Adrenal gland (tissue), 19 donors: ENCODE measurements at places on chromosomes 2 and 18. TPM values are rescaled to one million over a fixed set of nuclear protein-coding genes. Genes with fewer than 3 reads are reported as not detected.
A peak's percentile ranks its signal among the peaks of the same experiment; 100 is the strongest.

DNA sequence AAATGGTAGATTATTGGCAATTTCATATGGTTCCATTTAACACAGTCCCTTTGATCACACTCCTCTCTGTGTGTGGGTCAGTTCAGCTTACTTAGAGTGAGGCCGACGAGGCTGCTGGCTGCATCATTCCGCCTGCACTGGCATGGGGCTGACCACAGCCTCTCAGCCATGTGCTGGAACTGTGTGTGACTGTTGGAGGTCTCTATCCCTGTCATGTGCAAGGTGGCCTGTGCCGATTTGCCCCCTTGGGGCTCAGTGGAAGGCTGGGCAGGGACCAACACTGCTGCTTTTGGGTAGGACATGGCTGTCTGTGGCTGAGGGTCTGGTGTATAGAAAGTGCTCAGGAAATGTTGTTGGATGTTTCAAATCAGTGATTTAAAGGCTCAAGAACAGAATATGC lies 454.0 kb upstream of the HS6ST1 start:
- no peak for DNase-seq

DNA sequence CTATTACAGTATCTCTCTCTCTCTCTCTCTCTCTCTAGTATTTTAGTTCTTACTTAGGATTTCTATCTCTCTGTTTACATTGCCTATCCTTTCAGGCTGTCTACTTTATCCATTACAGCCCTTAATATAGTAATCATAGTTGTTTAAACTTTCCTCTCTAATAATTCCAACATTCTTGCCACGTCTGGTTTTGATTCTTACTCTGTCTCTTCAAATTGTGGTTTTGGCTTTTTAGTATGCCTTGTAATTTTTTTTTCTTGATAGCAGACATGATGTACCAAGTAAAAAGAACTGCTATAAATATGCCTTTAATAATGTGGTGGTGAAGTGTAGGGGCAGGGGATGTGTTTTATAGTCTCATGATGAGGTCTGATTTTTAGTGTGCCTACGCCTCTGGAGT lies 1809.5 kb upstream of the CELF4 start:
- no peak for DNase-seq

- DNase-seq: no peak
Measured at GRCh38 chr18:5144629-5145028, 52.4 kb downstream of the AKAIN1 start.

DNA sequence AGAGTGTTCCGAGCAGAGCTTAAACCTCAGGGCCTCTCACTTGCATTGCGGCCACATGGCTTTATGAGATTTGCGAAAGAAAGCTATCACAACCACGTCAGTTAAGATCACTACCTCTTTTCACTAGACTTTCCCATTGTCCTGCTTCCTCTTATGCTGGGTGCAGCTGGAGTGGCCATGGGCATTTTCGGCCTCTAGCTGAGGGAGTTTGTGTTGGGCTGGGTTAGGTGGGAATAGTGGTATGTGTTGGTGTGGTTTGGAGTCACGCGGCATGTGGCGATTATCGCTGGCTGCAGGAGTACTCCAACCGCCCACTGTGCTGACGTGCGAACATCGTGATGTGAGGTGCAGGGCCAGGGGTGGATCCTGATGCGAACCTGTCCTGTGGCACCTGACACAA lies 27.1 kb downstream of the RALB start:
- no peak for DNase-seq

Gene RAB6C
- total RNA-seq: not detected

DNA sequence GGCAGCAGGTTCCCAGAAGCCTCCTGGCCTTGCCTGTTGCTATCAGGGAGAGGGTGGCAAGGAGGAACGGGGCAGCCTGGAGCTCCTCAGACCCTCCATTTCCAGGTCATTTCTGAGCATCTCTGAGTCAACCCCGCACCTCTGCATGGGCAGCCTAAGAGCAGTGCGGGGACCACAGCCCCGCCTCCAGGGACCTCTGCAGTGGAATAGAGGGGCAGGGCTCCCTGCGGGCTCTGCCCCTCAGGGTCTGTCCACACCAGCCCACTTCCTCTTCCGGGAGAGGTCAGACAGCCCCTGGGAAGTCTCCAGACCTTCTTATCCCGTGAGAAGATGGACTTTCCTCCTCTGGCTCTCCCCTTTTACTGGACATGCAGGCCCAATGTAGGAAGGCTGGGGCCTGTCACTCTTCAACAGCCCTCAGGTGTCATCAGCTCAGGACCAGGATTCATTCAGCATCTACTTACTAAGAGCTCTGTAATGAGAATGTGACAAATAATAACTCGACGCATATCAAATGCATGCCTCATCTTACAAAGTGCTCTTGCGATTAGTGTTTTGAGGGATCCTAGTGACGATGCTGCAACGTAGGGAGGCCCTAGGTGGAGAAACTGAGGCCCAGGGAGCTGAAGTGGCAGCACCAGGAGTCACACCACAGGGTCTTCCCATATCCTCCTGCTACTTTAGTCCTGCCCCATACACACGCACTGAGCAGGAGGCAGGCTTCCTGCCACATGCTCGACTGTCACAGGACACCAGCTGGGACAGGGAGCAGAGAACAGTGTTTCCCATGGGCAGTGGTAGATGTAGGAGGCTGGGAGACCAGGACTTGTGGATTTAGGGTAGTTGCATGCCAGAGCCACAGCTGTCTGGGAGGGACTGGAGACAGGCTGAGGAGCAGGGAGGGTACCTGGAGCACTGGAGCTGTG lies 28.0 kb downstream of the SH2D6 start:
- DNase-seq: no peak

DNA sequence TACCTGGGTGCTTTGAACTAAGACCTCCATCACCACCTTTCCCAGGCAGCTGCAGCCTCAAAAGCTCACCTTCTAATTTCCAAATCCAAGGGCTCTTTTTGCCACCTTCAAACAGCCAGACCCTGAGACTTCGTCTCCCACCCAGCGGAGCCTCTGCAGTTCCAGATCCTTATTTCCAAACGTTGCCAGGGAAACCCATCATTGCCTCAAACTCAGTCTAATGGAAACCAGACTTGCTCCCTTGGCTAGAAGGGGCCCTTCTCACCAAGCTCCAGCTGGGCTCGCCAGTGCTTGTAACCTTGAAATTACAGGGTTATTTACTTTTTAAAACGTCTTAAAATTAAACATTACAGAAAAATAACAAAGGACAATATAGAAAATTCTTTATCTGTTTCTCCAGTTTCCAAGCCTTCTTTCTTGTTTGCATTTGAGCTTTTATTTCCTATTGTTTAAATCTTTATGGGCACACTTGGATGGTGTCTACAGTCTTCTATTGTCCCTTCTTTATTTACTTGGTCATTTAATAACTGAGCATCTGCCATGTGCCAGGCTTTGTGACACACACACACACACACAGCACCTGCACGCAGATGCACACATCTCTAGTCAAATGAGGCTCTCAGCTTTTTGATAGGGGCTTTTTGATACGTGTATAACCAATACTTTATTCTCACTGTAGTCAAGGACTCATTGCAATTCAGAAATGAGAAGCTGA lies 36.1 kb downstream of the TRPM8 start:
- DNase-seq: no peak

DNA sequence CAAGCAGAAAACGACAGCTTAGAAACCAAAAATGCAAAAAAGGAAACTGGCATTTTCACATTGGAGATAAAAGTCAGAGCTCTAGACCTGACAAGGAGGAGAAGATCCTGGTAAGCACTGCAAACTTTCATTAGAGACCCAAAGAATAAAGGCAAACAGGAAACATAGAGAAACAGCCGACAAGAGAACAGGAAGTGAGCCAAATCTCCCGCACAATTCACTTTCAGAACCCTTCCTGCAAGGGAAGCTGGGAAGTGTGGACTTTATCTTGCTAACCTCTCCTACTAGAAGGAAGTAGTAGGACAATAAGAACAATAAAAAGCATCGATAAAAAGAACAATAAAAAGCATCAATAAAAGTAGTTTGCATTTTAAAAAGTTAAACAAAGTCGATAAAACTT lies 417.8 kb upstream of the SPHKAP start:
- DNase-seq: no peak

Gene MRPL44
- 36.9 TPM for total RNA-seq

DNA sequence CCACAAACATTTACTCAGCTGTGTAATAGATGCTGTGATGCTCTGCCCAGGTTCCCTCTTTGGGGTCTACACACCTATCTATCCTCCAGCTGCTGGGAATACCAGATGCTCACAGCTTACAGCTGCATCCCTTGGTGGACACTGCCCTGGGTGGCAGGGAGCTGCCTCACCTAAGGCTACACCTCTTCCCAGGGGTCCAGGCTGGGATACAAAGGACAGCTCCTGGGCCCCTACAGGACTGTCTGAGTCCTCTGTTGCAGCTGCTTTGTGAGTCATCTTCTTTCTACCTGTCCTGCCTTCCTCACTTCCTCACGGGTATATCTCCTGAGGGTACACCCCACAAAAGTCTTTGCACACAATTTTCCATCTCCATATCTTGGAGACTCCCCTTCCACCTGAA lies 27.6 kb downstream of the THNSL2 start:
- no peak for DNase-seq

DNA sequence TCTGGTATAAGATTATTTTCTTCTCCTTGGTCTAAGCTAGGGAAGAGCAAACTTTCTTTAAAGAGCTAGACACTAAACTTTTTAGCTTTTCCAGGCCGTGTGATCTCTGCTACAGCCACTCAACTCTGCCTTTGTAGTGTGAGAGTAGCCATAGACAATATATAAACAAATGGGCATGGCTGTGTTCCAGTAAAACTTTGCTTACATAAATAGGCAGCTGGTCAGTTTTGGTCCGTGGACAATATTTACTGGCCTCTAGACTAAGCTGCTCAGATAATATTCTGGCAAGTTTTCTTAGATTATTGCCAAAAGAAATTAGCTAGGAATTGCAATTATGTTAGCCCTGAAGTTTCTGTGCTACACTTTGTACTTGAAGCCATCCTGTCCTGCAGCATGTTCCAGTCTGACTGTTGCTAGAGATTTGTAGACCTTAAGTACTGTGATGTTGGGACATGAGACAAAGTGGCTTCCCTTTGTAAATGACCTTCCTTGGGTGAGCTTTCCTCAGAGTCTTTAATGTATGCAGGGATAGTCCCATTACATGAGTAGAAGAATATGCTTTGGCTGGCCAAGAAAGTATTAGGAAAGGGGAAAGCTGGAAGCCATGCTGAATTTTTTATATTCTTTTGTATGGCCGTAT lies 126.9 kb downstream of the SOX11 start:
- DNase-seq: no peak

Gene NDC80
- 0.61 TPM for total RNA-seq

- no peak for DNase-seq
Measured at GRCh38 chr2:214386720-214387119, 24.1 kb upstream of the VWC2L start.

Gene MROH2A
- not detected for total RNA-seq

Gene CCDC68
- total RNA-seq: 3.7 TPM

DNA sequence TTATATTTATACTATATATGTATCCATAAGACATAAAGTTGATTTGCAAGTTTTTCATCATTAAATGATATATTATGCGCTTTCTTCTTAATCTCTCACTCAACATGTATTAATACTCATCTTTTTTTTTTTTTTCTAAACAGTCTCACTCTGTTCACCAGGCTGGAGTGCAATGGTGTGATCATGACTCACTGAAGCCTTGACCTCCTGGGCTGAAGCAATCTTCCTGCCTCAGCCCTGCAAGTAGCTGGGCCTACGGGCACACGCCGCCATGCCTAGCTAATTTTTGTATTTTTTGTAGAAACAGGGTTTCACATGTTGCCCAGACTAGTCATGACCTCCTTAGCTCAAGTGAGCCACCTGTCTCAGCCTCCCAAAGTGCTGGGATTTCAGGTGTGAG lies 51.4 kb upstream of the MAP4K3 start:
- peak; percentile 68 for DNase-seq

Gene STPG4
- not detected for total RNA-seq

- no peak for DNase-seq
Measured at GRCh38 chr2:156339865-156340264, 7.3 kb upstream of the NR4A2 start.

- DNase-seq: peak; percentile 61
Measured at GRCh38 chr18:65298422-65298821, 452.4 kb upstream of the CDH7 start.

DNA sequence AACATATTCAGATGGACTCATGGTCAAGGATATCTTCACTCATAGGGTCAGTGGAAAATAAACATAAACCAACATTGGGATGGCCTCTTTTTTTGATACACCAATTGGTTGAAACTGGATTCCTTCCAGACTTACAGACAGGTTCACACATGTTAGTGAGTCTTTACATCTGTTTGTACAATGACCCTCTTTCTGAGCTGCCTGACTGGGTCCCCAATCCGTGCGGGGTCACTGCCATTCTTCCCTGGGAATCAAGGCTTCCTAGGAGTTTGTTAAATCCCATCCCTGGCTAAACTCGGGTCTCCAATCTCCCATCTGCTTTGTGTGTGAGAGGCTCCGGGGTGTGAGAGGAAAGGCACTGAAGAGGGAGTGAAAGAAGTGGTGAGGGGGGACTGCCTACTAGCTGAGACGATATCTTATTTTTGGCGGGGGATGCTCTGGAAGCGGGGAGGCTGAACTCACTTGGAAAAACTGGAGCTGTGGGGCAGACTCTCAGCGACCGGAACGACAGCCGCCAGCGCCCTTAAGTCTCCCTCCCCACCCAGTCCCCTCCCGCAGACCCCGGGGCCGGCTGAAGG lies 487 bp downstream of the STARD6 start:
- no peak for DNase-seq

Gene GPN1
- total RNA-seq: 24.4 TPM

Gene UGT1A6
- total RNA-seq: not detected

DNA sequence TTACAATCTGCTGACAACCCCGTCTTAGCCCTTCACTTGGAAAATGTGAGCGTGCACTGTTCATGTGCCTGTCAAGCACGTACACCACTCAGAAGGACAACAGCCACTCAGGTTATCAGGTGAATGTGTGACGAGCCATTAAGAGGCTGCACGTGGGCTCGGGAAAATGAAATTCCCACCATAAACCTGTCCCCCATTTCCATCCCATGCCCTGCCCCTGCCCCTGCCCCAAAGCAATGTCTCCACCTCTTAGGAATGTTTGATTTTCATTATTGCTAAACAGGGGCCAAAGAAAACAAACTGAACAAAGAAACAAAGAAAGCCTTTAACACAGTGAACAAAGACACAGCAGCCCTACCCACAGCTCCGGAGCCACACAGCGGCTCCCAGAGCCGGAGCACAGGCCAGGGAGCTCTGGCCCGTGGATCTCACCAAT lies 90.5 kb downstream of the TMEM18 start:
- DNase-seq: no peak

Gene OXER1
- total RNA-seq: 1.2 TPM

- peak; percentile 47 for DNase-seq
Measured at GRCh38 chr2:231186325-231186724, 12.1 kb upstream of the ARMC9 start.

Gene DNAJC27
- total RNA-seq: 5.9 TPM

DNA sequence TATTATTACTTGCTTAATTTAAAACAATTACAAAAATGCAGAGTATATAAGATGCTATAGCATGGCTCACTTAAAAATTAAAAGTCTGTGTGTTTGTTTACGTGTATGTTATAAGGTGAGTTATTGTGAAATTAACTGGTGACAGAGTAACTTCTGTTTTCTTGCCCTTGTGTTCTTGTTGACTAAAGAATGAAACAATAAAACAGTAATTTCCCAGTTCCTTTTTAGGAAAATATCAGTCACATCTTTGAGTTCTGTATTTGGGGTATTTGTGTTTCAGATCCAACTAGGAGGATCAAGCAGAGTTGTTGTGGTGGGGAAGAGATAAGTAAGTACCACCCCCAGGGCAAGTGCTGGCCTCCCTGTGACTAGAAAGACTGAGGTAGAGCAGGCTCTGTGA lies 143.6 kb downstream of the CCDC148 start:
- no peak for DNase-seq
